ENCODE measurements at places on chromosomes 6 and 20.

- no peak for DNase-seq
These were observed 130.2 kb downstream of the BTBD3 start for GRCh38 chr20:12047838-12048432.

DNA sequence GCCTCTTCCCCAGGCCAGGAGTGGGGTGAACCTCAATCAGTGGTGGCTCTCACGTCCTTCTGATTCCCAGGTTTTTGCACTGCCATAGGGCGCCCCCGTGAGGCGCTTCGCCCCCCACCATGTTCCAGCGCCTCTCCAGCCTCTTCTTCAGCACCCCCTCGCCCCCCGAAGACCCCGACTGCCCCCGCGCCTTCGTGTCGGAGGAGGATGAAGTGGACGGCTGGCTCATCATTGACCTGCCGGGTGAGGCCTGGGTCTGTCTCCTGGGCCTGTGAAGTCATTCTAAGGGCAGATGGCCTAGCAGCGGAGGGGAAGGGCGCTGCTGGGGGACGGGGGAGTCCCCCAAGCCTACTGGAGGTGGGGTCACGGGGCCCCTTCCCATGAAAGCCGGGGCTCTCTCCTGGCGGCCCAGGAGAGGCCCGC, 4.5 kb downstream of the TP53INP2 start:
- DNase-seq, result no peak

- DNase-seq, result no peak
These were observed 49.3 kb downstream of the PRR18 start for GRCh38 chr6:166258854-166259276.

DNA sequence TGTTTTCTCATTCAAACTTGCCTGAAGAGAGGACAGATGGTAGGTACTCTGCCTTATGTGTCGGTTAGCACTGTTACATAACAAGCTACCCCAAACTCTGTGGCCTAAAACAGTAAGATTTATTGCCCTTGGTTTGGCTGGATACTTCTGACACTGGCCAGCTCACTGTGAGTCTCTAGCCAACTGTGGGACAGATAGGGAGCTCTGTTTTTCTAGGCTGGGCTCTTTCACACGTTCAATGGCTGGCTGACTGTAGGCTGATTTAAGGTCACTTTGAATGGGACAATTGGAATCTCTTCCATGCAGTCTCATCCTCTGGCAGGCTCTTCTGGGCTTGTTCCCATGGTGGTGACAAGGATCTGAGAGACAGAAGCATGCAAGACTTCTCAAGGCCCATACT, 39.4 kb upstream of the JAG1 start:
- no peak for DNase-seq

GRCh38 chr6:87756858-87757257, 54.8 kb upstream of the AKIRIN2 start:
- no peak for DNase-seq
